Daoy (cell line): ENCODE measurements at places on chromosomes 11 and 22. TPM values are rescaled to one million over a fixed set of nuclear protein-coding genes. Genes with fewer than 3 reads are reported as not detected.

Gene LYVE1
- total RNA-seq, result not detected in 2 replicates

Gene MYOD1
- not detected in 2 replicates for total RNA-seq

Gene CRYBB3
- not detected in 2 replicates for total RNA-seq

Gene MEI1
- total RNA-seq, result 0.42 and 0.63 TPM in 2 replicates

Gene CAPN5
- total RNA-seq, result 2.7 and 5.5 TPM in 2 replicates

Gene CTSD
- total RNA-seq, result 128 and 157 TPM in 2 replicates

Gene BTBD18
- total RNA-seq, result not detected in 2 replicates

Gene KCTD17
- total RNA-seq, result 20.6 and 20.8 TPM in 2 replicates

Gene C11orf21
- 0.11 and 0.57 TPM in 2 replicates for total RNA-seq

Gene PDE3B
- total RNA-seq, result 2.3 and 5.1 TPM in 2 replicates

Gene ZP1
- not detected in 2 replicates for total RNA-seq

Gene CWF19L2
- total RNA-seq, result 10.1 and 15.2 TPM in 2 replicates

Gene OR4D5
- total RNA-seq, result not detected in 2 replicates

Gene OR8G1
- not detected in 2 replicates for total RNA-seq

Gene AIFM3
- 2.0 TPM in 1 of 2 replicates, not detected in the other for total RNA-seq

Gene C11orf16
- total RNA-seq, result not detected in 2 replicates

Gene PISD
- 40.3 and 63.6 TPM in 2 replicates for total RNA-seq

Gene KIF18A
- total RNA-seq, result 27.5 and 46.9 TPM in 2 replicates

Gene PPP6R3
- total RNA-seq, result 85.4 and 91.6 TPM in 2 replicates

Gene ACTN3
- not detected in 2 replicates for total RNA-seq

Gene NPTXR
- total RNA-seq, result 1.5 and 3.7 TPM in 2 replicates

Gene MISFA
- 0.63 and 6.4 TPM in 2 replicates for total RNA-seq

Gene TBX10
- not detected in 2 replicates for total RNA-seq

Gene RASL10A
- 0.11 and 0.39 TPM in 2 replicates for total RNA-seq

Gene RIBC2
- total RNA-seq, result 0.89 and 1.3 TPM in 2 replicates

Gene TRPM5
- total RNA-seq, result 0.11 TPM in 1 of 2 replicates, not detected in the other

Gene APOA4
- not detected in 2 replicates for total RNA-seq

Gene PATE2
- total RNA-seq, result 0.29 TPM in 1 of 2 replicates, not detected in the other

Gene EHBP1L1
- 30.9 and 34.2 TPM in 2 replicates for total RNA-seq

Gene ASRGL1
- 37.0 and 68.0 TPM in 2 replicates for total RNA-seq

Gene CCDC82
- total RNA-seq, result 12.9 and 13.6 TPM in 2 replicates

Gene PLA2G6
- total RNA-seq, result 2.8 and 3.9 TPM in 2 replicates

Gene UQCC3
- total RNA-seq, result 7.7 and 17.7 TPM in 2 replicates

Gene OR10A4
- not detected in 2 replicates for total RNA-seq

Gene INPP5J
- 0.80 and 1.3 TPM in 2 replicates for total RNA-seq

Gene OR2D2
- total RNA-seq, result not detected in 2 replicates

Gene MAJIN
- total RNA-seq, result not detected in 2 replicates

Gene MS4A6A
- not detected in 2 replicates for total RNA-seq

Gene ANO9
- total RNA-seq, result 0.17 TPM in 1 of 2 replicates, not detected in the other

Gene DNAJB7
- total RNA-seq, result not detected in 2 replicates

Gene DDX10
- 34.7 and 35.8 TPM in 2 replicates for total RNA-seq

Gene FAM83F
- 0.06 TPM in 1 of 2 replicates, not detected in the other for total RNA-seq

Gene JHY
- 2.2 and 2.3 TPM in 2 replicates for total RNA-seq

Gene OR4A15
- total RNA-seq, result not detected in 2 replicates

Gene TNNT3
- total RNA-seq, result not detected in 2 replicates

Gene TRIM6
- 2.6 and 3.6 TPM in 2 replicates for total RNA-seq

Gene SLC5A12
- total RNA-seq, result not detected in 2 replicates

Gene MMP1
- 1.8 and 1.9 TPM in 2 replicates for total RNA-seq

Gene FAM111B
- 24.1 and 32.3 TPM in 2 replicates for total RNA-seq
